ENCODE measurements at places on chromosomes 11 and 22.

- DNase-seq = no peak
Observed at GRCh38 chr11:12787847-12788246, 113.6 kb downstream of the TEAD1 start.

DNA sequence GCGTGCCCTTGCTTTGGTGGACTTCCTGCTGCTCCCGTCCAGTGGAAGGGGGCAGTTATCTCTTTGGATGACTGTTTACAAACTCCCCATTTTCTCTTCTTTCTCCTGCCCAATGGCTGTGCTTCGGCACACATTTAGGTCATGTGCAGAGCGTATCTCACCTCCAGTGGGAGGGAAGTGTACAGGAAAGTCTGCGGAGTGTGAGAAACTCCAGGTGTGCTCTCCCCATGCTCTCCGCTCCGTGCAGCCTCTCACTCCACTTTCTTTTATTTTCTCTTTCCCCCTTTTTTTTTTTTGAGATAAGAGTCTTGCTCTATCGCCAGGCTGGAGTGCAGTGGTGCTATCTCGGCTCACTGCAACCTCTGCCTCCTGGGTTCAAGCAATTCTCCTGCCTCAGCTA is 11.9 kb upstream of the TEF start:
- no peak for DNase-seq

DNA sequence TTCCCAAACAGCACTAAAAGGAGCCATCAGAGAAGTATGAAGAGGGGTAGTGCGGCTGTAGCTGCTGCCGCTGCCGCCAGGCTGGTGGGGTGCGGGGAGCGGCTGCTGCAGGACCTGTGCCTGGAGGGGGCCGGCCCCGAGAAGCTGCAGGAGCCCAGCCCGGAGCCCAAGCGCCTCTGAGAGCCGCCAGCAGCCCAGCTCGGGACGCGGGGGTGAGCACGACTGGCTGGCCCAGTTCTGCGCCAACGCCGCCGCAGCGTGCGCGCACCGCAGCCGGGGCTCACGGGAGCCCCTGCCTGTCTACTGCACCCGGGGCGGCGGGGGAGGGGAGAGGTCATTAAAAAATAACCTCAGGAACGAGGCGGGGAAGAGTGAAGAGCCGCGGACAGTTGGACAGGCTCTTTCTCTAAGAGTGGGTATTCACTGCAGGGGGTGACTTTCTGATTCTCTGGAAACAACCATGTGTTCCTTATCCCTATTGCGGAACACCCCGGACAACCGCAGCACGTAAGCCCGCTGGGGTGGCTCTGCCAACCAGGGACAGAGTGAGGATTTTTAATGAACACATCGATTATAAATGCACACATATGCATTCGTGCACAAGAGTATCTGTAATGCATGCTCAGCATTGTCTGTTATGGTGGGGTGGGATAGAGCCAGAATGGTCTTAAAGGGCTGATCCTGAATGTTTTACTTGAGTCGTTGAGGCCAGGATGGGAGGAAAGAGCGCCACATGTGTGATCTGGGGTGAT is 453 bp downstream of the GAS2 start:
- DNase-seq = peak; percentile 85

- DNase-seq = no peak
Observed at GRCh38 chr22:38270091-38270992, 2.5 kb downstream of the TMEM184B start.

DNA sequence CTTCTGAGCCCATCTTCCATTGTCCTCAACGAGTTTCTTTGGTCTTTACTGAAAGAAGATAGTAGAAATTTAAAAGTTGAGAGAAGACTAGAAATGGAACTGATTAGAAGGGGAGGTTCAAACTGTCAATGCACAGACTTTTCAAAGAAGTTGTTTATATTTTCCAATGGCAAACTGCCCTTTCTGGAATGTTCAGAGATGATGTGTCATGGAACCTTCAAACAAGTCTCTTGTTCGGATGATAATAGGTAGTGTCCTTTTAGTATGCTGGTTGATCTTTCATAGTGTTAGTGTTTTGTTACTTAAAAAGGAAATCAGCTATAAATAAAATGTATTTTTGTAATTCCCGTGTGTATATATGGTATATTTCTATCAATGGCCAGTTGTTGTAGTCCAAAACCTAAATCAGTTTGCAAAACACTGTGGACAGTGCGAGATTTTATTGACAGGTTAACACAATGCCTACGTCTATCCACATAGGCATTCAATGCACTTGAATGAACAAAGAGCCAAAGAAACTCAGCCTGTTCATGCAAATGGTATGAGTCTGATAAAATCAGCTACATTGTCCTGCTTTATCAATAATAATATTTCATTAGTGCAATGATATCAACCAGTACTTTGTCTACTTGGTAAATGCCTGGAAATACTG is 30.9 kb downstream of the C11orf91 start:
- DNase-seq = no peak

DNA sequence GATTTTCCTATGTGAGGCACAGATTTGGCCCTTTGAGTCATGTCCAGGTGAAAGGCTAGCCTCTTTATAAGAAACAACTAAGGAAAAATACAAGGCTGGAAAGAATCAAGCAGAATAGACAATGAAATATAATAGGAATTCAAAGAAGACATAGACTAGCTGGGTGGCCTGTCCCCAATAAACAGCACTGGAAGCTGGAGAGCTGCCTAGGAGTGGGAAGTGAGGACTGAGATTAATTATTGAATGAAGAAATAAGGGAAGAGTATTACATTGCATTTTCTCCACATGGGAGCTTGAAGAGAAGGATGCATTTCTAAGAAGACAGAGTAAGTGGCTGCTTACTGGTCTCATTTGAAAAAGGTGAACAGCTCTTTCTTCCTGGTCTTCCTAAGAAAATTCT is 100.0 kb downstream of the CCDC34 start:
- no peak for DNase-seq

GRCh38 chr11:61914471-61915171 is 2.7 kb downstream of the RAB3IL1 start:
- DNase-seq = peak; percentile 14

DNA sequence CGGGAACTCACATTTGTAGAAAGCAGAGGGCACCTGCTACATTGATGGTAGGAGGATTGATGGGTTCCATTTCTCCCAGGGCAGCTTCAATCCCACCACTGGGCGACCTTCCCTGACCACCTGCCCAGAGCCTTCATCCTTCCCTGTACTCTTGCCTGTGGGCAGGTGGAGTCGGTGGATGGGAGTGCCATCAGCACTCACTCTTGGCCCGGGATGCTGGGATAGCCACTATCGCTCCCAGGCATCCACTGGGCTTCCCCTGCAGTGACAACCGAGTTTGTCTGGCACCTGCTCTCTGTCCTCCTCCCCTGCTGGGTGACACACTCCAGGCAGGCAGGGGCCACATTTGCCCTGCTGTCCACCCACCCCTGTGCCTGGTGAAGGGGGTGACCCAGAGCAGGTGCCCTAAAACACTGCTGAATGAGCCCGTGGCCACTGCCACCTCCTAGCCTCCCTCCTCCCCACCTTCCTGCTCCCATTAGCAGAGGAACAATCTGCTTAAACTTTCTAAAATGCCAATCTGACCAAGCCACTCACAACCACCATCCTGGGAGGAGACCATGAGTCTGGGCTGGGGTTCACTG is 604.7 kb downstream of the TBC1D22A start:
- no peak for DNase-seq

- DNase-seq = peak; percentile 43
Observed at GRCh38 chr11:122523846-122524805, 131.4 kb upstream of the UBASH3B start.

DNA sequence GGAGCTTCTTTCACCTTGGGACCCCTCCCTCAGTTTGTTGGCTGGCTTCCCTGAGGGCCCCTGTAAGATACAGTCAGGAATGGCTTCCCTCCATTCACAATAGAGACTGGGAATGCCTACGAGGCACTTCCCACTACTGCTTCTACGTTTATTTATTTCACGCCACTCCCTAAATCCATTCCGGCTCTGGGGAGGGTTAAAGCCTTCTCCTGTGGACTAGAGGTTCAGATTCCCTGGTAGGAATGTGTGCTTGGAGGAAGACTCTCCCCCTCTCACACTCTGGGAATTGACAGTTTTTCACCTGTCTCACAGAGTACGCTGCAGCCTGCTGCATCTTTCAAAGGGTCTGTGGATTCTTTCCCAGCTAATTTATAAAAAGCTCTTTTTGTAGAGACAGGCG is 3.3 kb upstream of the NUCB2 start:
- no peak for DNase-seq

- no peak for DNase-seq
Observed at GRCh38 chr11:62011881-62012280, 44.4 kb upstream of the FTH1 start.

DNA sequence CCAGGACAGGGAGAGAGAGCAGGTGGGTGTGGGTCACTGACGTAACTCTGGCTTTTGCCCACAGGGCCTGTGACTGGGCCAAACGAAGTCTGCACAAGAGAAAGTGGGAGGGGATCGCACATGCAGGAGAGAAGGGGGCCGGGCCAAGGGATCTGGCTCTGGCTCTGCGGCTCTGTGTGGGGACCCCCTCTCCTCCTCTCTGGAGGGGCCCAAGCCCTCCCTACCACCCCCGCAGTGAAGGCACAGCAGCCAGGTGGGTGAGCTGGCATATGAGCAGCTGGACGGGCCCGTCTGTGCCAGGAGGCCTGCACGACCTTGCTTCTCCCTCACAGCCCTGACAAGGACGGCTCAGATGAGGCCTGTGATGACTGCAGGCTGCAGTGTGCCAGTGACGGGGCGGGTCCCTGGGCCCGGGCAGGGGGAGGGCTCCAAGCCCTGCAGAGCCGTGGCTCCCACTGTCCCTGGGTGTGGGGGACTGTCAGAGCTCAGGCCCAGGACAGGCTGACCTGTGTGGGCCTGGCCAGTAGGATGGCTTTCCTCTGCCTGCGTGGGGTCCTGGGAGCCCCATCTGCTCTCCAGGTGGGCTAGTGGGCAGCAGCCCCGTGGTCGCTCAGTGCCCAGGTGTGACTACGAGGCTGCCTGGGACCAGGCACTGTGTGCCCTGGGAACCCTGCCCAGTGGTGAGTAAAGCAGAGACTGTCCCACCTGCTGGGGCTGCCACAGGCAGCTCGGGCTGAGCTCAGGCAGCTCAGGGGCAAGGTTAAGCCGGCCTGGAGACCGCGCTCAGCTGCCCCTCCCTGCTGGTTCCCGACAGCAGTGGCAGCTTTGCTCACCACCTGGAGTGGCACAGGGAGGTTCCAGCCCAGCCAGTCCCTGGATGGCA is 22.2 kb downstream of the MRGPRG start:
- peak; percentile 75 for DNase-seq

- DNase-seq = no peak
Observed at GRCh38 chr11:120646206-120646605, 134.7 kb downstream of the GRIK4 start.

- DNase-seq = no peak
Observed at GRCh38 chr11:32489464-32489863, 54.1 kb upstream of the WT1 start.

DNA sequence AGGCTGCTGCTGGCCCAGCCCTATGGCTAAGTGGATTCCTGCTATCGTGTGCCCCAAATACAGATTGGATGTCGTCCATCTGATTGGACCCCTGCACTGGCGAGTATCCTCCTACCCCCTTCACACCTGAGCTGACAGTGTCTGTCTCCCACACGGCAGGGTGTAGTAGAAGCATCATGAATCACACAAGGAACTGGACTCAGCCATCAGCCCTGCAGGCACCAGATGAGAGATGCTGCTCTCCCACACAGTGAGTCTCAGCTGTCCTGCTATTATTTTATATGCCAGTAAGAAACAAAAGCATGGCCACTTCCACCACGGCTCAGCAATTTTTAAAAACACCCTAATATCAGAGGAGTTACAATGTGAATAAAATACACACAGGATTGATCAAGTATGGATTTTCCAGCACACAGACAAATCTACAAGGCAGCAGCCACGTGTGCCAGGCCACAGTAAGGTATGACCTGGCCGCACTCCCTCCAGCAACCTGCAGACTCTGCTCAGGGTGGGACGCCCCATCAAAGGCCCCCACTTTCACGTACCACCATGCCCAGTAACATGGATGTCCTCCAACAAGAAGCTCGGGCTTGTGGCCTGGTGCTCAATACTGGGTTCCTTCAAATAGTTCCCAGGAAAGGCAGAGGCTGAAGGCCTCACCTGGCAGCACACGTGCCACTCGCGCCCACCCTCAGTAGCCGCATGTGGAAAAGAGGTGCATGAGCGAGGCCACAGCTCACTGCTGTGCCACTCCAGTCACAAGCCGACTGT is 16.4 kb upstream of the SLC25A1 start:
- DNase-seq = no peak
